ENCODE measurements at places on chromosomes 11 and 22. TPM values are rescaled to one million over a fixed set of nuclear protein-coding genes. Genes with fewer than 3 reads are reported as not detected.

Gene SLC25A18
- 11.9 TPM for total RNA-seq

Gene DSCAML1
- 6.1 TPM for total RNA-seq

Gene PHETA2
- total RNA-seq = 3.8 TPM

Gene MUC5AC
- 0.62 TPM for total RNA-seq

Gene MYOD1
- total RNA-seq = 1.6 TPM

Gene MS4A15
- 0.56 TPM for total RNA-seq

Gene TRIM3
- total RNA-seq = 29.4 TPM

Gene ASCL2
- 4.8 TPM for total RNA-seq
